ENCODE measurements at places on chromosomes 4 and X.

- DNase-seq: no peak
These were observed 37.1 kb downstream of the HEPH start for GRCh38 chrX:66200855-66201795.

- no peak for DNase-seq
These were observed 105.2 kb upstream of the BMP3 start for GRCh38 chr4:80925293-80925692.

DNA sequence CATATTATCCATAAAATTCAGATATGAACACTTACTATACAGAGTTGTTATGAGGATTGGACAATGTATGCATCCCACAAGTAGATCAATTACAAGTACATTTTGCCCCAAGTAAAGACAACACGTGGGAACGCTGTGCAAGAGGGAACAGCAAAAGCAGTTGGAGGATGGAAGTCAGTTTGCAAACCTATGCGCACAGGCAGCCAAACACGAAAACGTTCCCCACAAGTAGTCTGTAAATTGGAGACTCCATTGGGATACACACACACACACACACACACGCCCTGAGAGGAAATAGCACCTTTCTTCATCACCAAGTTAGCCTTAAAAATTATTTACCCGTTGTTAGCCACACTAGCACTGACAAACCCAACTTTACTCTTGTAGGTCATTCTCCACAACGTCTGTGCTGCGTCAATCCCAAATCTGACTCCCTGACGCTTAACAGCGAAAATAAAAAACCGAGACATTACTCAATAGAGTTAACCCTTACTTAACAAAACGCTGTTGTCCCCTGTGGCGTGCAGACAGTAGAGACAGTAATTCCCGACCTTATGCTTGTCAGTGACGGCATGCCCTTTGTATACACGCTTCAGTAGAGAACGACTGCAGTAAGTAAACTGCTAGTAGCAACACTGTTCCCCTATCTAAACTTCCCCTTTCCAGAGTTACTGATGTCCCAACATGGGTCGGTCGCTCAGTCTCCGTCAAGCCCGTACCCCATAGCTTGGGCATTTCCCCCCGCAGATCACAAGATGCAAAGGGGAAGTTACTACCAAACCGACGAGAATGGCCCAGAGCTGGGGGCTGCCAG is 730 bp downstream of the MANBA start:
- no peak for DNase-seq

DNA sequence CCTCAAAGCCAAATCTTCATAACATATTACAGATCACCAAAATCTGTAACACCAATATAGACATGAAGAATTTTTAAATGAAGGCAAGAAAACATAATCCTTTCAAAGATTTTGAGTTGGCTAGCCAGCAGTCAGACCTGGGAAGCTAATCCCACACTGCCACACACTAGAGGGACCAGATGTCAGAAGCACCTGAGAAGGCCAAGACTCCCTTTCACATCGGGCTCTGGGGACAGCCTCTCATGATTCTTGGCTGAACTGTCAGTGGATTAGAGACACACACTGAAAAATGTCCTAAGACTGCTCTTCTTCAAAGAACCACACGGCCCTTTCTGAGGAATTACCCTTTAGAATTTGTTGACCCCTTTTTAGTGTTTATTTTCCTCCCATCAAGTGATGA is 28.2 kb upstream of the SPATA4 start:
- no peak for DNase-seq

DNA sequence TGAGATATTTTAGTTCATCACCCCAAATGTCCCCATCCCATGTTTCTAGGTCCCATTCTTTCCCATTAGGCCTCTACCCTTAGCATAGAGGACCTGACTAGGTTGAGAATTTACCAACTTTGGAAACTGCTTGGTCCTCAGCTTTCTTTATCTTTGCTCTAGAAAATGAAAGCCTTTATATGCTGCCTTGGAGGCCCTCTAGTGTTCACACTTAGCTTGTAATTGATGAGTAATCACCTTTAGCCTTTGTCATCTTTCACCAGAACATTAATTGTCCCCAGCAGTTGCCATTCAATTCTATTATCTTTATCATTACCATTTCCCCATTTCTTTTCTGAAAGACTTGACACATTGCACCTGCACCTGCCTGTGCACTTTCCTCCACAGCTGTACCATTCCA is 589.2 kb upstream of the NR3C2 start:
- DNase-seq: no peak

DNA sequence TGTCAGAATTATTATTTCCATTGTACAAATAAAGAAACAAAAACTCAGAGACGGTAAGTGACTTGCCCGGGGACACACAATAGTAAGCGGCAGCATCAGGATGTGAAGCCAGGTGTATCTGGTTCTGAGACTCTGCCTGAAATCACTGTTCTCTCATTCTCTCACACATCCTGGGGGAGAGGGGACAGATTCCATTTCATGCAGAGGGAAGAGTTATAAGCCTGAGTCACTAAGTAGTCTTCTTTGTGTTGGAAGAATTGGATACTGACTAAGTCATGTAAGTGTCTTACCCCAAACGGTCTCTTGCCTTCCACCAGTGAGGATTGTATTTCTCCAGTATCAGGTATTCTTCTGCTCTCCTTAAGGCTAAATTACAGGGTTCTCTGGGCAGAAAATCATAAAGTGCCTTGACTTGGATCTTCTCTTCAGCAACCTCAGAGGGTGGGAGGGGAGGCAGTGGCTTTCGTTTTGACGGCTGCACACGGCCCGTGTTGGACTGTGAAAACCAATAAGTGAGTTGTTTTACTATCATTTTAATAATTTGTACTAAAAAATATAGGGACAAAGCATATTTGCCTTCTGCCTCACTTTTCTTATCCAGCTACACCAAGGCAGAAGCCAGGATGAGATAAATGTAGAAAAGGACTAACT is 21.9 kb downstream of the TXK start:
- DNase-seq: no peak

DNA sequence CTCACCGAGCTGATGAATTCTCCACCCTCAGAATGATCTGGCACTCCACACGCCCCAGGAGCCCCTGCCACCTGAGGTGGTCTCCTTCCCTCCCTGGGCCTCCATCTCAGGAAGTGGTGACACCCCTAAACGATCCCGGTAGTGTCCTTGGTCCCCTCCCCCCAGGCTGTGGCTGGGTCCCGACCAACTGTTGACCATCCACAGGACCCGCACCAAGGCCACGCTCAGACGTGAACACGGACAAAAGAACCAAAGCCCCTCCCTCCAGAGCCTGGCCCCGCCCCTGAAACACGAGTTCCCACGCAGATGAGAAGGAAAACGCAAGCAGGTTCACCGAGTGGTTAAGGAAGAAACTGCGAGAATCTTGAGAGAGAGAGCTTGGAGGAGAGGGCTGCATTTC is 16.6 kb downstream of the LRPAP1 start:
- DNase-seq: no peak

- DNase-seq: no peak
These were observed 147.3 kb downstream of the PCDH7 start for GRCh38 chr4:30867427-30867826.

- DNase-seq: no peak
These were observed 9.2 kb downstream of the RXFP1 start for GRCh38 chr4:158530898-158531297.

GRCh38 chrX:109830157-109830703 is 97.2 kb upstream of the ACSL4 start:
- DNase-seq: no peak

- DNase-seq: no peak
These were observed 84.8 kb downstream of the IL15 start for GRCh38 chr4:141721174-141721573.

- no peak for DNase-seq
These were observed 182.1 kb upstream of the TET2 start for GRCh38 chr4:104964410-104965175.

GRCh38 chr4:62495032-62495431 is 1294.9 kb downstream of the ADGRL3 start:
- DNase-seq: no peak

GRCh38 chr4:30724247-30724646 is 4.1 kb downstream of the PCDH7 start:
- no peak for DNase-seq

DNA sequence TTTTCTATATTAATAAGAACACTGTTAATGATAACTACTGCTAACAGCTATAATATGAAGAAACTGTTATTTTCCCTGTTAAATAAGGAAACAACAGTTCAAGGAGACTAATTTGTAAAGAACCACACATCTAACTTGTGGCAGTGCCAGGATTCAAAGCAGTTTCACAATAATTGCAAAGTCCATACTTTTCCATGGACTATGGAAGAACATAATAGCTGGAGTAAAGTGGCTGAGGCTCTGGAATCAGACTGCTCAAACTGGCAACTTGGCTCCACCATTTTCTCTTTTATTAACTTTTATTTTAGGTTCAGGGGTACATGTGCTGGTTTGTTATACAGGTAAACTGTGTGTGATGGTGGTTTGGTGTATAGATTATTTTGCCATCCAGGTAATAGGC is 393.7 kb upstream of the CPEB2 start:
- no peak for DNase-seq

- no peak for DNase-seq
These were observed 15.5 kb upstream of the ESX1 start for GRCh38 chrX:104270212-104270611.

DNA sequence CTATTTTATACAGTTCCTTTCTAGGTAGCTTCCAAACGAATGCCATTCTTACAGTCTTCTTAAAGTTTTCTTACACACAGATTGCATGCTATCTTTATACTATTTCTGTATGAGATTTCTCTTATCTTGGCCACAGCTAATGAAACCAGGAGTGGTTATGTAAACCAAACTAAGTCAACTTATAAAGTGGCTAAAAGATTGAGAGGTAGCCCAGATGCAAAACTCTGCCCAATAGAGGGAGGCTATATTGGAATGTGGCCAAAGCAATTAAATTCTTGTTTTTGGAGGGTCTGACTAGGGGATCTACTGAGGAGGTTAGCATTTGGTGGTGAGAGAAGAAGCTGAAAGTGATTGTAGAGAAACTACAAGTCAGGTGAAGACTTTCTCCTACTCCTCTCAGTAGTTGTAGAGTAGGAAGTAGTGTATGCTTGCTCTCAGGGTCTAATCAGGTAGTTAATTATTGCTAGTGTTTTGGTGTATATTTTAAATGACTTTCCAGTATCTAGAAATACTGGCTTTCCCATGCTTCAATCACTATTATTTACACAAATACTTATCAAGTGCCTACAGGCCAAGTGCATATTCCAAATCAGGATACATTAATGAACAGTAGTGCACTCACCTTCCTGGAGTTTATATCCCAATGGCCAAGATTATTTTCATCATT is 104.2 kb upstream of the HPGD start:
- no peak for DNase-seq

DNA sequence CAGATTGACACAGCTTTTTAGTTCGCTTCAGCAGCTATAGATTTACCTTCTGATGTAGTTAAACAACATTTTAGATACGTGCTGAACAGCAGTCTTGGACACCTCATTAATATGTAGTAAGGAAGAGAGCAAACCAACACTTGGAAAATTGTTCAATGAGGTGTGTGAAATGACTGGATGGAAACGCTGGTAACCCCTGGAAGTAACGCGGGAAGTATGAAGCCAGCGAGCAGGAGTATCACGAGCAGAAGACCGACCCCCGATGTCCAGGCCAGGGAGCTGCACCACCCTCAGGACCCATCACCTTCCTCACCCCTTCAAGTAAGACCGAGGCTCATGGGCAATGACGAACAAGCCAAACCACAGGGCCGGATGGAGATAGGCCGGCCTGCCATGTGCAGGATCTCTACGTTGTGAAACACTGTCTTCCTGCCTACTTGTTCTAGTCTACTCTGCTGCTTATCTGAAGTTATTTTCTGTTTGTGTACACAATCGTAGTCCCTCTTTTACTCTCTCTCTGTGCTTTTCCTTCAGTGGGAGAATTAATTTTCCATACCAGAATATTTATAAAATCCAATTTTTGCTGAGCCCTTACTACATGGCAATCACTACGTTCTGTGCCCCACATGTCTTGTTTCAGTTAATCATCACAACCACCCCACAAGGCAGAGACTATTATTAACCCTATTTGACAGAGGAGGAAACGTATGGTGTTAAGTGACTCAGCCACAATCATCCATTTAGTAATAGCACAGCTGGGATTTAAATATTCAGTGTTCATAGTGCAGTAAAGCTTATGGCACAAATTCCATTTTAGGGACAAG is 221.7 kb downstream of the APBB2 start:
- no peak for DNase-seq

All from stimulated activated CD8-positive, alpha-beta memory T cell treated with anti-CD3 and anti-CD28 coated beads, Interleukin-15, amount 100 ng/mL, for 48 hours (primary cell).